ENCODE measurements at places on chromosomes 16 and 17. TPM values are rescaled to one million over a fixed set of nuclear protein-coding genes. Genes with fewer than 3 reads are reported as not detected.

P2RX5 gene
- total RNA-seq, result 19.3 TPM

DNA sequence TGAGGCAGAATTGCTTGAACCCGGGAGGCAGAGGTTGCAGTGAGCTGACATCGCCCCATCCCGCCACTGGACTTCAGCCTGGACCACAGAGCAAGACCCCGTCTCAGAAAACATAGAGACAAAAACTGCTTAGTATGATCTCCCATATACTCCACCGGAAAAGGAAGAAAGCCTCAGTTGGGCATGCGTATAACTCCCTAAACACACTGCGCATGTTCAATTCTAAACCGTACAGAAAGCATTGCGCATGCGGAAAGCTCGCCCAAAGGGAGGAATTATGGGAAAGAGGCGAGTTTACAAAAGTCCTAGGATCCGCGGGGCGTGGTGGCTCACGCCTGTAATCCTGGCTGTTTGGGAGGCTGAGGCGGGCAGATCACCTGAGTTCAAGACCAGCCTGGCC is 312.7 kb upstream of the ERCC4 start:
- no peaks in the 10 kb centered on the region for H3K27me3 ChIP-seq
- H3K36me3 ChIP-seq, result no peaks in the 10 kb centered on the region
- H3K4me3 ChIP-seq, result no peak overlapping the region
- H3K27ac ChIP-seq, result no peak overlapping the region
- no peak for DNase-seq
- no peaks in the 10 kb centered on the region for H3K4me1 ChIP-seq

DNA sequence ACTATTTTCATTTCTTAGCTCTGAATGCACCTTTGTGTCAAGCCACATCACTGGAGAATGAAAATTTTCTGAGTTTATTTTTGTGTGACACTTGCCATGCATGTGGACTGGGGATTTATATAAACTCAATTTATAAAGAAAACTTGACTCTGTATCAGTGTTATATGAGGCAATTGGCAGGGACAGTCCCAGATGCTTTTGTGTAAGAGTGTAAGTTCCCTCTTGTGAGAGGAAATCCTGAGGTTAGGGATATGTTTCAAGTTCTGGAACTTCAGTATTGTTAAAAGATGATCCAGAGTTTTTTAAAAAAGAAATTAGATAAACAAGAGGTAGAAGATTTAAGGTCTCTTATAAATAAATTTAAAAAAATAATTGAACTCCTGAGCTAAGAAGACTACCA is 10.9 kb upstream of the CCL8 start:
- no peaks in the 10 kb centered on the region for H3K27me3 ChIP-seq
- H3K27ac ChIP-seq, result no peak overlapping the region
- no peak for DNase-seq
- no peaks in the 10 kb centered on the region for H3K4me1 ChIP-seq
- no peaks in the 10 kb centered on the region for H3K36me3 ChIP-seq

HOXB1 gene
- total RNA-seq, result not detected

PLD6 gene
- 11.6 TPM for total RNA-seq

DNA sequence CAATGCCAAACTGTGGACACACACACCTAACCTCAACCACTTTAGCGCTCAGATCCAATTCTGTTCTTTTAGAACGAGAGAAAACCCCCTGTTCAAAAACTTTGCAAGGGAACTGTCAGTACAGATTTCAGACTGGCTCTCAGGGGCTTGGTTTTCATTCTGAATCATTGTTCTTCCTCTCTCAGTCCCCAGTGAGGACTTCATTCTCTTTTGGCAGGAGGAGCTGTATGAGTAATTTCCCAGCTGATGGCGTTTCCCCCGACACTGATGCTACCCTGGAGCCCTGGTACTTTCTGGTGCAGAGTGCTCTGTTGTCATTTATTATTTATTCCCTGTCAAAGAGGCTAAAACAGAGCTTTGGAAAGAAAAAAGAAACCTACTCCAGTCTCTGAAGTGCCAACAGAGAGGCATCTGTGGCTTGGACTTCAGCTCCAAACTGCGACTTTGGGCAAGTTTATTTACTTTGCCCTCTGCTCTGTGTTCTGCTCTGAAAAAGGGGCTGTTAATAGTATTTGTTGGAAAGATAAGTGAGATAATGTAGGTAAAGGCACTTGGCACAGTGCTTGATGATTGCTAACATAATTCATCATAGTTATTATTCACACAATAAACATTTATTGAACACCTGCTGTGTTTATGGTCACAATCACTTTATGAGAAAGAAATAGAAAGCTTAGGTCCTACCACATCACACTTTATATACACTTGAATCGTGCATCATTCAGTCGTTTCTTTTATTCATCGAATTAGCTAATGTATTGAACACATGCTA is 28.3 kb downstream of the ETV4 start:
- peaks cover 14% of the 10 kb centered on the region for H3K4me1 ChIP-seq
- DNase-seq, result peak; percentile 64
- H3K36me3 ChIP-seq, result peaks cover 21% of the 10 kb centered on the region
- no peaks in the 10 kb centered on the region for H3K27me3 ChIP-seq
- H3K27ac ChIP-seq, result no peak overlapping the region
